ENCODE measurements at places on chromosomes 12 and 14.

GRCh38 chr14:36099619-36100018, 76.9 kb downstream of the PTCSC3 start:
- no peak for DNase-seq

DNA sequence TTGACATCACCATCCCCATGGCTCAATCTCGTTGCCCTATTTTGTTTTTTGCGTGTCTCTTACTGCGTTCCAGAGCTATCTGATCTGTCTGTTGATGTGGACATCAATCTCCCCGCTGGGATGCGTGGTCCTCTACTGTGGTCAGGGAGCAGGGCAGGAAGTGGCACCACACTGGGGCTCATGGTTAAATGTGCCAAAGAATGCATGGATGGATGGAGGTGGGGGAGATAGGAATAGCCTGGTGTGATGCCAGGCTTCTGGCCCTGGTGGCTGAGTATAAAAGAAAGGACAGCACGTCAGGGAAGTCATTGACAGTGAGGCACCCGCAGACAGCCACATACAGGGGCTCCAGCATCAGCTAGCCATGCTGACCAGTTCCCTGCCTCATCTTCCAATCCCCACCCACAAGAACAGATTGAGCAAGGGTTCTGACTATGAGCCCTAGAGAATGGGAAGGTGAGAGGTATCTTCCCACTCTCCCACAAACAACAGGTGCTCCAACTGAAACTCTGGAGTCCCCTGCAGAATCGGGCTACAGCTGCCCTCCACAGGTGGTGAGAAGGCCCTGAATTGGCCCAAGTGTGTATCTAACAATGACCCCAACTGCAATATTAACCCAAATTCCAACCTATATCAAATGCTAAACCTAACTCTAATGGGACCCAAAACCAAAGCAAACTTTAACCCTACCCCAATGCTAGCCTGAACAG, 2.7 kb upstream of the BEGAIN start:
- DNase-seq = no peak

DNA sequence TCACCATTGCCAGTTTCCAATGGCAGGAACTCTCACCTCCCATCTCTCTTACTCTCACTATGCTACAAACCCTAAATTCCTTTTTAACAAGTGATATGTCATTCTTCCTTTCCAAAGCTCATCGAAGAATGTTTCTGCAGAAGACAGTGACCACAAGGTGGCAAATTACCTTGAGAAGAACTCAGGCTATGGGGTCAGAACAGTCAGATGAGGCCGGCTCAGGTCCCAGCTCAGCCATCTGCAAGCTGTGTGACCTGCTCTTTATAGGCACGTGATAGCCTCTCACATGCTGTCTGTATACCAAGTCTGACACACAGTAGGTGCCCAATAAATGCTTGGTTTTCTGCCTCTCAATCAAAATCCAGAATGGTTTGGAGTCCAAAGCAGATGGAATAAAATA, 80.7 kb downstream of the FOXN3 start:
- no peak for DNase-seq

DNA sequence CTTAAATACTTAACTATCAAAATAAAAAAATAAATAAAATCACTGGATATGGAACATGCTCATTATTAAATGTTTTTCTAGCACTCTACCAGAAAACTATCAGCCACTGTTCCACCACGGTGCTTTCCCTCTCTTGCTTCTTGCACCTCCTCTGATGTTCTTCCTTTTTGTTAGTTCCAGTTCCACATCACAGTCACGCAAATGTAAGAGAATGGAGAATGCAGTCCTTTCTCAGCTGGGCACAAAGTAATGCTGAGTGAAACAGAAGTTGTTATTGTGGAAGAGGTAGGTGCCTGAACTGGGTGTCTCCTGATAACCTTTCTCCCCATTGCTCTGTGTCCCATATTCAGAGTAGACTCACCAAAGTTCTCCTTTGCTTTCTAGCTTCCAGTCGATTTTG, 1116.9 kb upstream of the TMEM132C start:
- DNase-seq = no peak

- no peak for DNase-seq
Measured at GRCh38 chr14:52400846-52401245, 86.7 kb downstream of the PTGER2 start.

DNA sequence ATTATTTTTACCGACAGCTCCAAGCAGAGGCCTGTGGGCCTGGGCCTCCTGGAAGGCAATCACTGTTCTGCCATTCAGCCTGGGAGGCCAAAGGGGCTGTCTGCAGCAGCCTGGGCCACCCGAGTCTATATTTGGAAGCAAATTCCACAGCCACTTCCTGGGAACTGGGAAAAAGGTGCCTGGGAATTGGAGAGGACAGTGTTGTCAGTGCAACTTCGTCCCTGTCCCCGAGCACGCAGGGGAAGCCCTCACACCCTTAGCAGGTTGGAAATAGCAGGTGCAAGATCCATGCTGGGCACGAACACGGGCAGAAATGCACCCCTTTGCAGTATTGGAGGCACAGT, 9.6 kb upstream of the TBX5 start:
- no peak for DNase-seq

DNA sequence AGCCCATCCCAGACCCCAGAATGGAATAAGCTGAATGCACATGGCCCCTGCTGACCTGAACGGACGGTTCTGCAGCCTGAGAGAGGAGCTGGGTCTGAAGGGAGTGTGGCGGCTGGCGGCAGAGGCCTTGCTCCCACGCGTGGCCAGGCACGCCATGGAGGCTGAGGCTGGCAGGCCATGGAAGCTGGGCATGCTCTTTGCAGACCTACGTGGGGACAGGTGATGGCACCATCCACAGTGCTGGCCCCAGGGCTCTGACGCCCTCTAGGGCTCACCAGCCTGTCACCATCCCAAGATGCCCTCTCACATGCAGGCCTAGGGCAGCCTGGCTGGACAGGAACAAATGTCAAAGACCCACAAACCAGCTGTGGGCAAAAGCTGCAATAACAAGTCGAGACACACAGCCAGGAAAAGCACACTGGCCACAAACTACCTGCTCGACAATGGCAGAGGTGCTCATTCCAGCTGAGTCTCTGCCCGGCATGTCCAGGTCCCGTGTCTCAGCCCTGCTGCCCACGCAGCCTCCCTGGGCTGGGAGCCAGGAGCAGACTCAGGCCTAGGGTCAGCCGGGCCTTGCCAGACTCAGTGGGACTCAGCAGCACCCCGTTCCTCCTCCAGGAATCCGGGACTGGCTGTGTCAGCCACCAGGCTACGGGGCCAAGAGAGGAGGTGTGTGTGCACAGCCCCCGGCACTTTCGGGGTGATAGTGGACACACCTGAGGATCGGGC, 19.7 kb downstream of the BTBD6 start:
- DNase-seq = no peak

- DNase-seq = no peak
Measured at GRCh38 chr14:93085911-93086310, 29.8 kb downstream of the ITPK1 start.

DNA sequence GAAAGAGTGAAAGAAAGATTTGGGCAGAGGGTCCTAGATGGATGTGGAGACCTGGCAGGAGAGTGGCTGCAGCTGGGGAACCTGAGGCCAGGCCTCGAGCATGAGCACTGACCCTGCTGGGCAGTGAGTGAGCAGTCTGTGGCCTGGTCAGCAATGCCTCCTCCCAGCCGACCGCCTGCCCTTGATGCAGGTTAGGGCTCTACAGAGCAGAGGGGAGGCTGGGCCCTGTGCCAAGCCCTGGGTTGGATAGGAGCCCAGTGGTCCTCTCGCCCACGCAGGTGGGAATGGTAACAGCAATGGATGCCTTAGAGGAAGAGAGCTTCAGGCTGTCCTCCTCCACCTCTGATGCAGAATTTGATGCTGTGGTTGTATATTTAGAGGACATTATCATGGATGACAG, 59.8 kb downstream of the RAB35 start:
- no peak for DNase-seq

DNA sequence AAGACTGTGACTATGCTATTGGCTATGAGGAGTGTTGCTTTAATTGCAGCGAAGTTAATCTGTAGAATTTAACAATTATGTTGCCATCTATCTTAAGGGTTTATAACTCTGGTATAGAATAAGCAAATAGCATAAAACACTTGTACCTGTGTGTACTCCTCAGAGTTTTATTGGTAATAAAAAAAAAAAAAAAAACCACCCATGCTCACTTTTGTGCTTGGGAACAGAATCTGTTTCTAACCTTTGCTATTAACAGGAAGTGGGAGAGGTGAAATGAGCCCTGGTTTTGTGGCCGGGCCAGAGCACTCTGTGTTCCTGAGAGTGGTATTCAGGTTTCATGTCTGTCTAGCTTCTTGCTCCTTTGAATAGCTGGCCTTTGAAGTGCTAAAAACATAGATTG, 53.1 kb downstream of the PDE3A start:
- no peak for DNase-seq

Measured in activated naive CD4-positive, alpha-beta T cell treated with Interleukin-2 at 50 U/mL for 16 hours (primary cell).